ENCODE measurements at places on chromosomes 11 and 22.

DNA sequence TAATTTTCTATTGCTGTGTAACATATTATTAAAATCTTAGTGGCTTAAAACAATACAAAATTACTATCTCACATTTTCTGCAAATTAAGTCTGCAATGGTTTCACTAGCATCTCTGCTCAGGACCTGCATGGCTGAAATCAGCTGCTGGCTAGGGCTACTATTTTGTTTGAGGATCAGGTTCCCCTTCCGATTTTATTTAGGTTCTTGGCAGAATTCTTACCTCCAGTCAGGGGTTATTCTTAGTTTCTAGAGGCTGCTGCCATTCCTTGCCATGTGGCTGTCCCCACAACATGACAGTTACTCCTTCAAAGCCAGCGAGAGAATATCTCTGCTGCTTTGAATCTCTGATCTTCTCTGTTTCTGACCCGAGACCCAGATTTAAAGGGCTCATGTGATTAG is 424.5 kb upstream of the ANO5 start:
- no peak for DNase-seq

- no peak for DNase-seq
Measured at GRCh38 chr11:3103076-3103475, 45.9 kb upstream of the CARS1 start.

GRCh38 chr11:134637091-134638015 is 225.3 kb upstream of the B3GAT1 start:
- no peak for DNase-seq

DNA sequence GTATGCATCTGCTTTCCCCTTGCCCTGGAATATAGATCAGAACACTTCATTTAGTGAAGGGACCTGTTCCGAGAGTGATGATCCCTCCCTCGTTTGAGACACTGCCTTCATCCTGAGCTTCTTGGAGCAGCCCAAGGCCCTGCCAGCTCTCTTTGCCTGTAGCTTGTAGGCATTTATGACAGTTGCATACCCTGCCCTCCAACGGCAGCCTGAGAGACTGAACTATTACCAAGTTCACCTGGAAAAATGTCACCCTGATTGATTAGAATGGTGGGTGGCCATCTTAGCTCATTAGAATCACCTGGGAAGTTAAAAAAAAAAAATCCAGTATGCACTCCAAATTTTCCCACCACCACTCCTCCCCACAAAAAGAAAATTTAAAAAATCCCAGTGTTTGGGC is 1.5 kb downstream of the MICAL3 start:
- no peak for DNase-seq

- no peak for DNase-seq
Measured at GRCh38 chr11:70030412-70030811, 47.7 kb upstream of the ANO1 start.

GRCh38 chr11:44759743-44760476 is 33.1 kb downstream of the TSPAN18 start:
- no peak for DNase-seq

GRCh38 chr11:15175831-15176230 is 61.1 kb downstream of the INSC start:
- DNase-seq: no peak

Measured in Right ventricle myocardium inferior (tissue), 1 donor.